ENCODE measurements at places on chromosomes 5 and 9.

GRCh38 chr9:126720036-126720435 lies 84.8 kb upstream of the ZBTB43 start:
- DNase-seq, result no peak

GRCh38 chr9:113255438-113255837 lies 19.9 kb downstream of the CDC26 start:
- no peak for DNase-seq

- no peak for DNase-seq
Observed at GRCh38 chr5:67050125-67050524, 146.5 kb downstream of the CD180 start.

GRCh38 chr9:37776328-37776727 lies 8.5 kb downstream of the EXOSC3 start:
- no peak for DNase-seq

- DNase-seq, result peak; percentile 69
Observed at GRCh38 chr9:110183208-110184145, 24.5 kb downstream of the C9orf152 start.

GRCh38 chr5:10339958-10340357 lies 13.5 kb upstream of the MARCHF6 start:
- no peak for DNase-seq

- DNase-seq, result no peak
Observed at GRCh38 chr5:73706963-73707362, 81.0 kb downstream of the ARHGEF28 start.
